ENCODE measurements at places on chromosomes 12 and 14.

DNA sequence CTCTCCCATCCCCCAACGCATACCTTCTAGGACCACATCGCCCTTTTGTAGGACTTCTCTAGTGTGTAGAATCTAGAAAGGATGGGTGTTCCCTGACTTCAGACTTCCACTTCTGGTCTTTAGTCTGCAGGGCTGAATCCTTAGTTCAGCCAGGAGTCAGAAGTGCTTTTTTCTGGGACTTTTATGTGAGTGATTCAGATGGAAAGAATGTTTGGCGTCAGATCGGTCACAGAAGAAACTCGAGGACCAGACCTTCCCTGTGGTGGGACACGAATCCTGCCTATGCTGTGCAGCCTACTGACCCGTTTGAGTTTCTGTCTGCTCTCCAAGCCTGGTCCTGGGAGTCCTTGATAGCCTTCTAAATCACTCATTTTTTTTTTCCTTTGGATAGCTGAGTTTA is 165.4 kb upstream of the SSTR1 start:
- DNase-seq, result no peak

GRCh38 chr14:102948698-102949061 is 26.2 kb downstream of the AMN start:
- no peak for DNase-seq

GRCh38 chr14:74663884-74664283 is 49.0 kb downstream of the AREL1 start:
- no peak for DNase-seq

GRCh38 chr12:109782326-109782703 is 50.9 kb downstream of the TRPV4 start:
- DNase-seq, result no peak

- DNase-seq, result no peak
Measured at GRCh38 chr12:78121969-78122610, 291.4 kb downstream of the NAV3 start.

DNA sequence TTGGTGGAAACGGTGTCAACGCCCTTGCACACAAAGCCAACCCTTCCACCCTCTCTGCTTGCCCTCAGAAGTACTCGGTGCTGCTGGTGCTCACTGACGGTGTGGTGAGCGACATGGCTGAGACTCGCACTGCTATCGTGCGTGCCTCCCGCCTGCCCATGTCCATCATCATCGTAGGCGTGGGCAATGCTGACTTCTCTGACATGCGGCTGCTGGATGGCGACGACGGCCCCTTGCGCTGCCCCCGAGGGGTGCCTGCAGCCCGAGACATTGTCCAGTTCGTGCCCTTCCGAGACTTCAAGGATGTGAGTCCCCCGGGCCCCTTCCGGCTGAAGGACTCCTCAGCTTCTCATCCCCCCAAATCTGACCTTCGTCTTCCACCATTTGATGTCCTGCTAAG is 5.7 kb downstream of the CPNE6 start:
- no peak for DNase-seq

GRCh38 chr12:1863823-1864222 is 43.5 kb downstream of the LRTM2 start:
- DNase-seq, result no peak

DNA sequence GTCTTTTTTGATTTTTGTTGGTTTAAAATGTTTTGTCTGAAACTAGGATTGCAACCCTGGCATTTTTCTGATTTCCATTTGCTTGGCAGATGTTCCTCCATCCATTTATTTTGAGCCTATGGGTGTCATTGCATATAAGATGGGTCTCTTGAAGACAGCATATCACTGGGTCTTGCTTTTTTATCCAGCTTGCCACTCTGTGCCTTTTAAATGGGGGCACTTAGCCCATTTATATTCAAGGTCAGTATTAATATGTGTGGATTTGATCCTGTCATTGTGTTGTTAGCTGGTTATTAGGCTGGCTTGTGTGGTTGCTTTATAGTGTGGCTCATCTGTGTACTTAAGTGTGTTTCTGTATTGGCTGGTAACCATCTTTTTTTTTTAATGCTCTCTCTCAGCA is 139.6 kb downstream of the CEP83 start:
- no peak for DNase-seq

Data from MV-4-11 (cell line).